Activated naive CD4-positive, alpha-beta T cell treated with Interleukin-2 at 50 U/mL for 16 hours (primary cell): ENCODE measurements at places on chromosomes 4 and X.
A peak's percentile ranks its signal among the peaks of the same experiment; 100 is the strongest.

DNA sequence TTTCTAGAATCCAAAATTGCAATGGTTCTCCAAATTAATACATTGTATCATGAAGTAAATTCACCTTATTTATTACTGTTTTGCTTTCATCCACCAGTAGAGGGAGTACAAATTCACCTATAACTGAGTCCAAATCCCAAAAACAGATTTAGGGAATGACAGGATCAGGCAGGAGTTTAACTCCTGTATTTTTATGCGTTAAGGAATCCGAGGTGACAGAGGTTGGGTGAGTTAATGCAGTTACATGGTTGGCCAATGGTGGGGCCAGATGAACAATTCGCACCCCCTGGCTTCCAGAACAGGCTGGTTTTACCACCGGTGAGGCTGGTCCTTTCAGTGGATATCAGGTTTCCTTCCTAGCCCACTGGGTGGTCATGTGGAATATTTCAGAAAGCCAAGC is 82.4 kb downstream of the MTNR1A start:
- no peak for DNase-seq

DNA sequence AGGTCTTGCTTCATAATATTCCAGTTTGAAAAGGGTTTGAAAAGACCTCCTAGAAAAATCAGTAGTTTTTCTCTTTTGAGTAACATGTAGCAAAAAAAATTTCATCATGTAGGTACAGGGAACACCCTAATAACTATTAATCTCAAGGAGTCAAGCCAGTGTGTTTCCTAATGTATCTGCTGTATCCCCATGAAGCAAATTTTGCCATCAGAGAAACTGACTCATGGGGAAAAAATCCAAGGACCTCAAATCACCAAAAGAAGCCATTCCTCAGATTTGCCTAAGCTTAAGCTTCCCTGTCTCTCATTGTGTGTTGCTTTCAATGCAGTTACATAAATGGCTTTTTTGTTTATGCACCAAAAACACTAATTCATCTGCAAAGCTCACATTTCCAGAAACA is 29.7 kb downstream of the F9 start:
- DNase-seq, result no peak

- no peak for DNase-seq
Observed at GRCh38 chrX:81348388-81348787, 146.5 kb downstream of the SH3BGRL start.

GRCh38 chr4:73087871-73088270 is 18.4 kb upstream of the COX18 start:
- no peak for DNase-seq

- no peak for DNase-seq
Observed at GRCh38 chr4:164536814-164537213, 217.1 kb upstream of the SMIM31 start.

DNA sequence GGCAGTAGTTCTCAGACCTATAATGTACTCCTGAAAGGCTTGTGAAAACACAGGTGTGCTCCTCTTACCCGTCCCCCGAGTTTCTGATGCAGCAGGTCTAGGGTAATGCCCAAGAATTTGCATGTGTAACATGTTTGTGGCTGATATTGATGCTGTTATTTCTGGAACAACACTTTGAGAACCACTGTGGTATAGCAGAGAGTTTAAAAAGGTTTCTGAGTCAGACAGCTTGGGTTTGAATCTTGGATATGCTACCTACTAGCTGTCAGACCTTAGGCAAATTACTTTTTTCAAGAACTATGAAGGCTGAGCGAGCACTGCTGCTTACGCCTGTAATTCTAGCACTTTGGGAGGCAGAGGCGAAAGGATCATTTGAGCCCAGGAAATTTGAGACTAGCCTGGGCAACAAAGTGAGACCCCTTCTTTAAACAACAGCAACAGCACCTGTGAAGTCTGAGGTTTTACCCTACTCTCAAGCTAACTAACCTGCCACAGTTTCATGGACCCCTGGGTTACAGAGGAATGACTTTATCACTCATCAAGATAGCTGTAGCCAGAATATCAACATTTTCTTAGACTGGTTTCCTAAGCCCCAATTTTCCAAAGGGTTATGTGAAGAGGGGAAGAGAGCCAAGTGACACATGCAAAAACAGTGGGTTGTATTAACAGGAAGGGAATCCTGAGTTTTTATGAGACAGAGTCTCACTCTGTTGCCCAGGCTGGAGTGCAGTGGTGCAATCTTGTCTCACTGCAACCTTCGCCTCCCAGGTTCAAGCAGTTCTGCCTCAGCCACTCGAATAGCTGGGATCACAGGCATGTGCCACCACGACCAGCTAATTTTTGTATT is 5.1 kb downstream of the AFF1 start:
- peak; percentile 34 for DNase-seq

GRCh38 chrX:63784902-63785707 is at the start of gene ARHGEF9:
ARHGEF9 (minus strand) TSS chrX:63785214; CDS start chrX:63785145, 69 bp downstream.
- no peak for DNase-seq

DNA sequence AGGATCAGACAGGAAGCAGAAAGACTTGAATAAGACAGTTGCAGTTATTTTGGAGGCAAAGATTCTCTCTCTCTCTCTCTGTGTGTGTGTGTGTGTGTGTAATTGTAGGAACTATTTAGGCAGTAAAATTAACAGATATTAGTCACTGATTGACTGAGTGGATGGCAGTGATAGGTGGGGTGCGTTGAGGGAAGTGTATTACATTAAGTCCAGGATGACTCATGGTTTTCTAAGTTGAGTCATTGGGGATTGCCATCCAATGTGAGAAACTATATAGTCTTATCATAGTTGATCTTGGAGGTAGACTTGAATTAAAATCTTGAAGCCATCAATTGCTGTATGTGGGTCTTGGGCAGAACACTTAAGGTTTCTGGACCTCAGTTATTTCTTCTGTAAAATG is 75.4 kb downstream of the AR start:
- DNase-seq, result no peak

- no peak for DNase-seq
Observed at GRCh38 chrX:10989386-10989785, 121.7 kb upstream of the HCCS start.

- DNase-seq, result no peak
Observed at GRCh38 chr4:168483811-168484210, 3.5 kb upstream of the DDX60L start.

GRCh38 chrX:14173873-14174272 is 144.2 kb upstream of the GEMIN8 start:
- DNase-seq, result no peak

DNA sequence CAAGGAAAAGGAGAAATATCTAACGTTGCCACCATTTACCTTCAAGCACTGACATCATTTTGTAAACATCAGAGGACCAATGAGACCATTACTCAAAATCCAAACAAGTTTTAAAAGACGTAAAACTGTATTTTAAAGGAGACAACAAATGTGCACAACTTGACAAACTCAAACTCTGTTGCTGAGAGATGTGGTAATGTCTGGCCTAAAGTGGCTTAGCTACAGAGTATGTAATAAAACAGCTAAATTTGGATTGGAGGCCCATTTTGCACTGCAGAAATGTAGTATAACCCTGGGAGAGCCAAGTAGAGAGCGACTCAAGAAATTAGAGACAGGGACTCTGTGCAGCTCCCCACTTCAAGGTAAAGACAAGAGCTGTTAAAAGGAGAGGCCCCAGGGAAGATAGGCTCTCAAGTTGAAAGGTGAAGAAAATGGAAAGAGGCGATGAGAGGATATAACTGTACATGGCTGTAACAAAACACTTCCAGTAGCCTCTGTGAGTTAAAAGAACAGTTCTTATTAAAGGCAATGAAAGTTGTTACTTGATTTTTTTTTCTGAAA is 20.3 kb downstream of the UNC5C start:
- DNase-seq, result no peak

GRCh38 chr4:8395504-8396296 is 44.8 kb downstream of the ACOX3 start:
- no peak for DNase-seq

DNA sequence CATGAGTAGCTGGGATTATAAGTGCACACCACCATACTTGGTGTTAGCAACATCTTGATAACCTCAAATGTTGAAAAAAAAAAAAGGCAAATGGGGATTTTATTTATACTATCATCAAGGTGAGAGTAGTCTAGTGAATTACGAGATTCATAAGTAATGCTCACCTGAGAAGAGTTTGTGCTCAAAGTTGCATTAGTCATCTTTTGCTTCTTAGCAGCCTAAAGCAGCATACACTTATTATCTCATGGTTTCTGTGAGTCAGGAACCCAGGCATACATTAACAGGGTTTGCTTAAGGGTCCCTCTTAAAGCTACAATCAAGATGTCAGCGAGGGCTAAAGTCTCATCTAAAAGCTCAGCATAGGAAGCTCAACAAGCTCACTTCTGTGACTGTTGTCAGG is 8.2 kb upstream of the EXOSC9 start:
- DNase-seq, result no peak

DNA sequence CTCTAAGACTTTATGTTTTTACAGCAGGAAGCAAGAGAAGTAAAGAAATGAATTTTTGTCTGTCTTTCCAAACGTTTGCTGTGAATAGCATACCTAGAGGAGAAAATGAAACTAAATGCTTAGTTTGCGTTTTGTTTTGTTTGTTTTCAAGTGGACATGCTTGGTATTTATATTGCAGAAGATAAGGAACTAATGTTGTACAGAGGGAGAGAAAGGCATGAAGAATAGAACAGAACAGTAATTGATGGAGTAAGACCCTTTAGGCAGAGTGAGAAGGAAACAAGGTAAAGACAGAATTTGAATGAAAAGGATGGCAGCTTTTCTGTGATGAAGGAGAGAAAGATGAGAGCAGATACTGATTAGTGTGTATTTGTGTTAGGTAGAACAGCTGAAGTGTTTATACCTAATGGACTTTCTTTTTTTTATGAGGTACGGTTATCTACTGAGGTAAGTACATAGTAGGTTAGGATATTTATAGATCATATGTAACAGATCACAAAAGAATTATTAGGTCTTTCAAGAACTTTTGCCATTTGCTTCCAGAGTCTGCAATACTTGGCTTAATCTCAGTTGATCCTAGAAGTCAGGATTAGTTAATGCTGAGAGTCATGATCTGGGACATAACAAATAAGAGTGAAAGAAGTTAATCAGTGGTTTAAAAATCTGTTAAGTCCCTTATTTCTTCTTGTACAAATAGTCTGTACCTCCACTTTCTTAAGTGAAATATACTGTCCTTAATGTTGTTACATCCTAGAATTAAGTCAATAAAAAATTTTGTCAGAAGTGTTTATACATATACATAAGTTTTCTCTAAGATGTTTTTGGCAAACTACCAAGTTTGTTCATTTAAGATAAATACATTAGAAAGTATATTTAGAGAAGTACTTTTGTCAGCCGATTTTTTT is 36.8 kb downstream of the FABP2 start:
- no peak for DNase-seq

GRCh38 chr4:6500481-6501140 is 28.2 kb upstream of the PPP2R2C start:
- no peak for DNase-seq

- no peak for DNase-seq
Observed at GRCh38 chr4:150212927-150213326, 134.7 kb downstream of the DCLK2 start.

DNA sequence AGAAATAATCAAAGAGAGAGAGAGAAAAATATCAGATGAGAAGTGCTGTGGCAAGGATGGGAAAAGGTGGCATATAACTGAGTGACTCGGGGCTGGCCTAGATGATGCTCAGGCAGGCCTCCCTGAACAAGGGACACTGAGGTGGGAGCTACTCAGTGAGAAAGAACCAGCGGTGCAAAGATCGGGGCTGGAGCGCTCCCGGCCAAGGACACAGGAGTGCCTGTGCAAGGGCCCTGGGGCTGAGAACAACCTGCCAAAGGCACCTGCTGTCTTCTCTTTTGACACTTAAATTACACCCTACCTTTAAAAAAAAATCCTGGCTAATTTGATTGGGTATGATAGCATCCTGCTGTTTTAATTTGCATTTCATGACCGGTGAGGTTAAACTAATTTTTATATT is 77.7 kb upstream of the C4orf50 start:
- no peak for DNase-seq

DNA sequence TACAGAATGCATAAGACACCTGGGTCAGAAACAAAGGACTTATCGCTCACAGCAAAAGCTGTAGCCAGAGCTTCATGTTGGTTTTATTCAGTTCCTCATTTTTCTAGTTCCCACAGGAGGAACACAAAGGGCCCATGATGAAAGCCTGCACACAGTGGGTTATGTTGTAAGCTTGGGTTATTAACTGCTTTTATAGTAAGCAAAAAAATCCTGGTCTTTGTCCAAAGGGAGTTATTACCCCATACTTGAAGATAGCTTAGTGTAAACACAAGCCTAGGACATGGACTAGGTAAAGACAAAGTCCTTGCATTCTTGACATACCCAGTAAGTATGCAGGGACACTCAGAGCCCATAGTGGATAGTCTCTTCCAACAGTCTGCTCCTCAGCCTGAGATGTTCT is 11.7 kb downstream of the BBS12 start:
- DNase-seq, result no peak

DNA sequence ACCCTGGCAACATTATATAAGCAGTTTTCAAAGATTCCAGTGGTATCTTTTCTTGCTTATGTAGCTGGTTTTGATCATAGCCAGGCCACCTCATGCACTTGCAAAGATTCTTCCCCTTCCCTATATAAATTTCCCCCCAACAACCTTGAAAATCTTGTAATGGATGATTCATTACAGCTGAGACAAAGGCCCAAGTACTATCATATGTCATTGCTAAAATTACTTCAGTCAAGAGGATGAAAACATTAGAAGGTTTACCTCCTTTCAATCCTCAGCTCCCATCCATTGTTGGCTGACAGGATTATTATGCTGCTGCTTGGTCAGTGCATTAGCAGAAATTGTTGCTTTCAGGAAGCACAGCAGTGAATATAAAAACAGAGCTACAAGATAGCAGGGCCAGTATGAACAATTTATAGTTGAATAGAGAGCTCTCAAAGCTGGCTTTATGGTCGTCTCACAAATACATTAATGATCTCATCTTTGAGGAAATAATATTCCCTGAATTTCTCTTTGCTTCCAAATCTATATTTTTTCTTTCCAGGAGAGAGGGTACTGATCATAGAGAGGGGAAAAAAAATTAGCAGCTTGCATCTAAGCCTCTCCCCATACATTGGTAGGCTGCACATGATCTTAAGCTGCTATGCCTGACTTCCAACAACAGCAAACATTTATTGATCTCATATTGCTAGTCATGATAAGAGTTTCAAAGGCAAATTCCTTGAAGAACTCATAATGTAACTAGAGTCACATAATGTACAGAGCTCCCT is 7.7 kb upstream of the ARHGEF38 start:
- DNase-seq, result no peak

- no peak for DNase-seq
Observed at GRCh38 chrX:123392921-123393320, 208.8 kb downstream of the GRIA3 start.

GRCh38 chrX:1554469-1555210 is 17.7 kb upstream of the P2RY8 start:
- DNase-seq, result peak; percentile 42

GRCh38 chr4:135515295-135515694 is 1313.7 kb upstream of the PABPC4L start:
- no peak for DNase-seq

GRCh38 chr4:92599044-92599443 is 295.3 kb downstream of the GRID2 start:
- no peak for DNase-seq

DNA sequence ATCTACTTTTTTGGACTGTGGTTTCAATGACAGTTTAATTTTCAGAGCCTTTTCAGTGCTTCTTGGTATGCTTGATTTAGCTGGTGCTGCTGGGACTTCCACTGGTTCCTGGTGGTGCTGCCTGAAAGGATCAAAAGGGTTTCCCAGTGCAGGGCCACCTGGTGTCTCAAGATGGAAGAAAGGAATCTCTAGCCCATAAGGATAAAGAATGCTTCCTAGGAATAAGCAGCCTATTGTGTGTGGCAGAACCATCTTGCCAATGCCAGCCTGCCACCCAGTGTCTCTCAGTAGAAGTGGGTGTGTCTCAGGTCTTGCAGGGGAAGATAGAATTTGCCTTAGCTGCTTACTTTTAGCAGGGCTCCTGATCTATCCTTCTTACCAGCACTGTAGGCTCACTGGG is 15.0 kb upstream of the RAI2 start:
- DNase-seq, result no peak
